ENCODE measurements at places on chromosomes 2 and 18. TPM values are rescaled to one million over a fixed set of nuclear protein-coding genes. Genes with fewer than 3 reads are reported as not detected.

- DNase-seq, result no peak
Observed at GRCh38 chr2:231347638-231348037, 47.9 kb upstream of the B3GNT7 start.

GRCh38 chr2:156841321-156841720 lies 405.1 kb downstream of the GPD2 start:
- DNase-seq, result no peak

DNA sequence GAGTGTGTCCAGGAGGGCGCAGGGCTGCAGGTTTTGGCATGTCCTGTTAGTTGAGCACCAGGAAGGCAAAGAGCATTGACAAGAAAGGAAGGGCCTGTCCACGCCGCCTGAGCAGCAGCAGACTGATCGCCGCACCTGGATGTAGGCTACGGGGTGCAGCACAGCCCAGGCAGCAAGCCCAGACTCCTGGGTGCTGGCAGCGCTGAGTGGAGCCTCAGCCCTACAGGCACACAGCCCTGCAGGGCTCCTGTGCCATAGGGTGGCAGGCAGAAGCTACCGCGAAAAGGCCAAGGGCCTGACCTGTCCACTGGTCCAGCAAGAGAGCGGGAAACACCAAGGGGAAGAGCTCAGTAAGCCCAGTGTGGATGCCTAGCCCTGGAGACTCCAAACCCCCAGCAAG lies 198.0 kb downstream of the HDAC4 start:
- peak; percentile 68 for DNase-seq

DNA sequence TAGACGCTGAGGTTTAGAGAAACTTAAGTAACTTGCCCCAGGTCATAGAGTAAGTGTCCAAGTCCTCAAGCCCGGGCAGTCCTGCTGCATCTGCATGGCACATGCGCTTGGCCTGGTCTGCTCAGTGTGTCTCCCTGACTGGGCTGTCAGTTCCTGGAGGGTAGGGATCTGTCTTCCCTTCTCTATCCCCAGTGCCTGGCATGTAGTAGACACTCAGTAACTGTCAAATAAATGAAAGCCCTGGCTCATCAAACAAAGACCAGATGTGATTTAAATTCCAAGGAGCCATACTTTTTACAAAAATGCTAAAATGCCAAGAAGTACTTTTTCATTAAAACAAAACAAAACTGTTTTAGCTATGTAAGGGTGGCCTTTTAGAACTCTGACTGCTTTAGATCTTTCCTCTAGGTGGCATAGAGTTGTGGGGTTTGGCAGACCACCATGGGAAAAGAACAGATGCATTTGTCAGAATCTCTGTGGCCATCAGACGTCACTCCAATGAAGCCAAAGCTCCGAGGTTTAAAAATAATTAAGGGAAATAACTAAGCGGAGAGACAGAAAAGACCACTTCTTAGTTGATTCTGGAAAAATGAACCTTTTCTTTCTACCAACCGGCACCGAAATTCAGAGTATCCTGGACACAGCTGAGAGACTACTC lies 34.0 kb downstream of the EPAS1 start:
- no peak for DNase-seq

DNA sequence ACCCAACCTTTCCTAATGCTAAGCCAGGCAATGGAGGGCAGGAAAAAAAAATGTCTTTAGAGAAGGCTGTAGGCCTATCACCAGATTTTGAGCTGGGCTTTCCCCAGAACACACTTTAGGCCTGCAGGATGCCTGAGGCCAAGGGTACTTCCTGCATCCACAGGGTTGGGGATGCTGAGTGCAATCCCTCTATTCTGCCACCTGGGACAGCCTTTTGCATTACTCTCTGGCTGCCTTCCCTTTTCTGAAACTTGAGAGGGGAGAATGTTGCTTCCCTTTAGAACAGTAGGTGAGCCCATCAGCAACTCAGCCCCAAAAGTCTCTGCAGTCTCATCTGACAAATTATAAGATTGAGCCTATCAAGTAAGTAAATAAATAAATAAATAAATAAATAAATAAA lies 195.2 kb downstream of the SLC8A1 start:
- DNase-seq, result no peak

DNA sequence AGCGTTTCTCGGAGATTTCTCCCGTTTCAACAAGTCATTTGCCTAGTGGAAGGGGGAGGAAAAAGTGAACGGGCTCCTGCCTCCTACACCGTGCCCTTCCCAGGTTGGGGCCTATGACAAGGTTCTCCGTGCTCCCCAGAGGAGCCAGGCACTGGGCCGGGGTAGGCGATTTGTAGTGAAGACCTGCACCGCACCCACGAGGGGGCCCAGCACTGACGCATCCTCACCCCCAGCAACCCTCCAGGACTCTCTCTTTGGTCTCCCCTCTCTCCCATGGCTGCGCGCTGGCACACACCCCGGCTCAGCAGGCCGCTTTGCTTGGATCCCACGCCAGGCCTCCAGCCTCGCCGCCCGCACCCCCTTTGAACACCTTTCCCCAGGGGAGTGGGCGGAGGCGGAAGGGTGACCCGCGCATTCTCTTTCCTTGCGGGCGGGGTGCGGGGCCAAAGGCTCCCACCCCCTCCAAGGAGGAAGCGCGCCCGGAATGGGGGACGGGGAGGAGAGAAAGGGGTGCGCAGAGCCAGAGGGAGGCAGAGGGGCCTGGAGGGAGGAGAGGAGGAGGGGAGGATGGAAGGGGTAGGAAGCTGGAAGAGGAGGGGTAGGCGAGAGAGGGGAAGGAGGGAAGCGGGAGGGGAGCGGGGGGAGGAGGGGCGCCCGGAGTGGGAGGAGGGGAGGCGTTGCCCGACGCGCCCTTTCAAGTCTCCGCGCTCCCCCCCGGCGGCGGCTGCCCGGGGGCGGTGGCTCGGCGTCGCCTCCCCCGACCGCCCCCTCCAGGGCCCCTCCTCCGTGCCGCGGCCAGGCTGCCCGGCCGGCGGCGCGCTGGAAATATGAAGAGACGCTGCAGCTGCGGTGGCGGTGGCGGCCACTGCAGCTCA lies at the start of gene APCDD1:
APCDD1 (plus strand) TSS at position 830 of the 875 bp plus-strand sequence. CDS start 347 bp downstream, outside the sequence.
- DNase-seq, result no peak

Gene DOCK10
- total RNA-seq, result 14.3 TPM

Gene AKAIN1
- not detected for total RNA-seq
